ENCODE measurements at places on chromosomes 6 and 20.

DNA sequence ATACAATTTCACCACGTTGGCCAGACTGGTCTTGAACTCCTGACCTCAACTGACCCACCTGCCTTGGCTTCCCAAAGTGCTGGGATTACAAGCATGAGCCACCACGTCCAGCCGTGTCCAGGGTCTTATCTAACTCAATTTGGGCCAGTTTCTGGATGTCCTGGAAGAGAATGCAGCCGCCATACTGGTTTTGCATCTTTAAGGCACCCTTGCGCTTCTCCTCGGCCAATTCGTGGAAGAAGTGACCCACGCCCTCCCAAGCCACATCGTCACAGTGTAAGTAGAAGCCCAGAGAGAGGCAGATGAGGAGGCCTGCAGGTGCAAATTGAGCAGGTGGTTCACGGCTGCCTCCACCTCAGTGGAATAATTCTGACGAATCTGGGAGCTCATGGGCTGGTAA, 3.7 kb upstream of the ZNF335 start:
- DNase-seq, result no peak

DNA sequence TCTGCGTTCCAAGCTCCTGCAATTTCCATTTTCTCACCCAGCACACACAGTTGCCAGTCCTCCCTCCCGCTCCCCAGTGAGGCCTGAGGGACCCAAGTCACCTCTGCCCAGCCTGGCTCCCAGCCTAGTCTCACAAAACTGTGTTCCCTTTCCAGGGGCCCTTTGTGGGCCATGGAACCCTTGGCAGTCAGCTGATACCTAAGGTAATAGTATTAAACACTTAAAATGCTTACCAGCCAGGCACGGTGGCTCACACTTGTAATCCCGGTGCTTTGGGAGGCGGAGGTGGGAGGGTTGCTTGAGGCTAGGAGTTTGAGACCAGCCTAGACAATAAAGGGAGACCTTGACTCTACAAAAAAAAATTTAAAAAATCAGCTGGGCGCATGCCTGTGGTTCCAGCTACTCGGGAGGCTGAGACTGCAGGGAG, 3.2 kb upstream of the RBM38 start:
- DNase-seq, result no peak

- DNase-seq, result no peak
These were observed 592 bp downstream of the CUTA start for GRCh38 chr6:33417128-33417902.

DNA sequence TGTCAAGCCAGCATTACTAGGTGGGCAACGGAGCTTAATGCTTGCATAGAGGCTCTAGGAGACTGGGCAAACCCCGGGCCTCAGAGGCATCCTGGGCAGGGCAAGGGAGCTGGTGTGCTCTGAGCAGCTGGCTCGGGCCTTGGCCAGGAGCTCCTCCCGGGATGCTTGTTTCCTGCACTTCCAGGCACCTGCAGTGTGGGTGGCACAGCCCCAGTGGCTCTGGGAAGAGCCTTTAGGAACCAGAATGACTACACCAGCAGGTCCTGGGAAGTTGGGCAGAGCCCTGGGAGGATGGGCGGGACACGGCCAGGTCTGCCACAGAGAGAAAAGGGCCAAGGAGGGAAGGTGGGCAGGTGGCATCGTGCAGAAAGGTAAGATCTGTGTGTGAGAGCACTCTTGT, 80.4 kb upstream of the CD93 start:
- DNase-seq, result no peak

- no peak for DNase-seq
These were observed 19.5 kb upstream of the MAS1 start for GRCh38 chr6:159871241-159871640.
